ENCODE measurements at places on chromosomes 5 and 9.

- DNase-seq = no peak
Observed at GRCh38 chr5:119626086-119626485, 3.3 kb upstream of the FAM170A start.

DNA sequence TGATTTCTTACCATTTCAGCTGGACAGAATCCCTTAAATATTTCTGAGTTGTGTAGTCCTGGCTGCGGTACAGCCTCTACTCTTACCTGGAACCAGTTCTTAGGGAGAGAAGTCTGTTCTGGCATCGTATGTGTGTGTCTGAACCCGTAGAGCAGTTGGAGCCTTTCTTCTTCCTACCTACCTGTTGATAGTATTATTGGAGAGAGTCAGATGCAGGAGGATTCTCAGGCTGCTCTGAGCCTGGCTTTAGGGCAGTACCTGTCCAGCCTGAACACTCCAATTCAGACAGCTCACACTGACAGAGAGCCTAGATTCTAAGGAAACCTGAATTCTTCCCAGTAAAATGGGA, 190.1 kb downstream of the CD180 start:
- DNase-seq = no peak

DNA sequence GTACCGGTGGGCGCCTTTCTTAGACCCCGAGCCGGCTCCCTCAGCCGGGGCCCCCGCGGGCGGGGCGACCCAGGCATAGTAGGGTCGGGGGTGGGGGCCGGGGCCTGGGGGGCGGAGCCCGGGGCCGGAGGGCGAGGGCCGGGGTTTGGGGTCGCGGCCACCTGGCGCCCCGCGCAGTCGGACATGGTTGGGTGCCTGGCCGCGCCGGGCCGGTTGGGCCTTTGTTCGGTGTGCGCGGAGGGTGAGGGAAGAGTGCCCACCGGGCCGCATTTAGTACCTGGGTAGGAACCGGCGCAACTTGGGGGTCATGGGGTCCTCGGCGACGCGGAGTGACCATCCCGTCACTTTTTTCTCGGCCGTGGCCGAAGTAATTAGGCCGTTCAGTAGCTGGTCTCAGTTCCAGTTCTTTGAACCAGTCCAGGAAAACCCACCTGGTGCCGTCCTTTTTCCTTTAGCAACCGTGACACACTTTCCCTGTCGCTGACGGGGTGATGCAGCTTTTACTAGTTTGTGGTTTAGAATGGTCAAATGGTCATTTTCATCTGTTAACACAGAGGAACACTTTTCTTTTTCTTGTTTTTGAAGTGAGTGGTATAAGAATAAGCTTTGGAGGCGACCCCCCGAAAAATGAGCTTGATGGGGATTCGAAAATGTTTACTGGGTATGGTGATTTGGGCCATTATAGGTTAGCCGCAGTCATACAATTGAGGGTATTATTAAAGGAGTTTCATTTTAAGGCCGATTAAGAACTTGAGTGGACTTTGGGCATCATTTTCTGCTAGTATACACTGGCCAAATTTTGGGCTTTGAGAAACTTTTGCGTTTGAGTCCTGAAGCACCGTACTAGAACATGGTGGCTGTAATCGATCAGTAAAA, 589 bp downstream of the CKS2 start:
- no peak for DNase-seq

DNA sequence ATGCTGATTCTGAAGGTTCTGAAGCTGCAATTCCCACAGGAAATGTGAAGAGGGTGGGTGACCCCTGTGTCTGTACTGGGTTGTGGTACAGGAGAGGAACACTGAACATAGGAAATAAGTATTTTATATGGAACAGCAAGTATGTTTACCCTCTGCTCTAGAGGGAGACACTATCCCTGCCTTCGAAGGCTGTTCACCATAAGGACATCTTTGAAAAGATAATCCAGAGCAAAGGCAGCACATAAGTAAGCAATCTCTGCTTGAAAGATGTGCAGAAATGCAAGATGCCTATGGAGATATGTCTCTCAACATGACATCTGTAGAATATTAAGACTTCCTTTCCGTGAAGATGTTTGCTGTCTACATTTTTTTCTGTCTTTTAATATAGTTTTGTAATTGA, 184.4 kb upstream of the EFNA5 start:
- DNase-seq = no peak

DNA sequence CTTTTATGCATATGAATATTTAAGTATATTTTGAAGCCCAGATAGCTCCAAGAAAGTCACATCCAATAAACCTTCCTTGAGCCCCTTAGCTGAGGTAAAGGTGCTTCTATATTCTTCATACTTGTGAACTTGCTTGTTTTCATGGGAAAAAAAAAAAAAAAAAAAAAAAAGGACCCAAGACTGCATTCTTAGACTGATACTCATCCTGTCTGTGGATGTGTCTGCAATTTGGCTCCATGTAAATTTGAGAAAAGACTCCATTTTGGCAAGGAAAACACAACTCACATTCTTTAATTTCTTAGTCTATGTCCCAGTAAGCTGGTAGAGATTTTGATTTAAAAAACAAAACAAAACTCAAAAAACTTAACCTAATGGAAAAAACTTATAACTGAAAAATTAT, 238.3 kb downstream of the FBXL17 start:
- DNase-seq = no peak

GRCh38 chr9:70933321-70933720, 188.1 kb downstream of the TRPM3 start:
- DNase-seq = no peak

DNA sequence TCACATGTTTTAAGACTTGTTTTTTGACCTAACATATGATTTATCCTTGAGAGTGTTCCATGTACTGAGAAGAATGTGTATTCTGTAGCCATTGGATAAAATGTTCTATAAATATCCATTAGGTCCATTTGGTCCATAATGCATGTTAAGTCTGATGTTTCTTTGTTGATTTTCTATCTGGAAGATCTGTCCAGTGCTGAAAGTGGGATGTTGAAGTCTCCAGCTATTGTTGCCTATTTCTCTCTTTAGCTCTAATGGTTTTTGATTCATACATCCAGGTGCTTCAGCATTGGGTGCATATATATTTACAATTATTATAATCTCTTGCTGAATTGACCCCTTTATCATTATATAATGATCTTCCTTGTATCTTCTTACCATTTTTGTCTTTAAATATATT, 451.1 kb downstream of the BRINP1 start:
- no peak for DNase-seq

DNA sequence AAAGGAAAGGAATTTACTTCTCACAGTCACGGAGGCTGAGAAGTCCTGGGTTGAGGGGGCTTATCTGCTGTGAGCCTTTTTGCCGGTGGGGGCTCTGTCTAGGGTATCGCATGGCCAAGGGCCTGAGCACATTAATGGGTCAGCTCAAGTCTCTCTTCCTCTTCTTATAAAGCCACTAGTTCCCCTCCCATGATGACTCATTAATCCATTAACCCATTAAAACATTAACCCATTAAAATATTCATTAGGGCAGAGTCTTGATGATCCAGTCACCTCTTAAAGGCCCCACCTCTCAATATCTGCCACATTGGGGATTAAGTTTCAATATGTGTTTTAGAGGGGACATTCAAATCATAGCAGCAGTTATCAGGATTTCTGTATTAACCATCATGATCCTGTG, 406.3 kb downstream of the SPOCK1 start:
- DNase-seq = no peak

GRCh38 chr9:974996-975739, 1.3 kb upstream of the DMRT3 start:
- DNase-seq = no peak

DNA sequence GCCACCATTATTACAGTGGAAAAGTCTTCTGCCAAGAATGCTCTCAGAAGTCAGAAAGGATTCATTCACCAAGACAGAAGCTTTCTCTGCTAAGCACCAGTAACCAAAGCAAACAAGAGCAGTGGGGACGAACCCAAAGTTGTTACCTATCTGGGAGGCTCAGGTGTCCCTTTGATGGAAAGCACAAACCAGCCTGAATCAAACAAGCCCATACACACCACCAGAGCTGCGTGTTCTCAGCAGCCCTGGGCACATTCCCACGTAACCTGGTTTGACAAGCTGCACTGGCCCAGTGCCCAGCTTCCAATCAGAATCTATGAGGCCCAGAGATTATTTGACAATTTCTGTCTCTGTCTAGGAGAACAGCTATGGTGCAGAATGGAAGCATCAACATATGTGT, 252.6 kb downstream of the ACTL7B start:
- DNase-seq = no peak

DNA sequence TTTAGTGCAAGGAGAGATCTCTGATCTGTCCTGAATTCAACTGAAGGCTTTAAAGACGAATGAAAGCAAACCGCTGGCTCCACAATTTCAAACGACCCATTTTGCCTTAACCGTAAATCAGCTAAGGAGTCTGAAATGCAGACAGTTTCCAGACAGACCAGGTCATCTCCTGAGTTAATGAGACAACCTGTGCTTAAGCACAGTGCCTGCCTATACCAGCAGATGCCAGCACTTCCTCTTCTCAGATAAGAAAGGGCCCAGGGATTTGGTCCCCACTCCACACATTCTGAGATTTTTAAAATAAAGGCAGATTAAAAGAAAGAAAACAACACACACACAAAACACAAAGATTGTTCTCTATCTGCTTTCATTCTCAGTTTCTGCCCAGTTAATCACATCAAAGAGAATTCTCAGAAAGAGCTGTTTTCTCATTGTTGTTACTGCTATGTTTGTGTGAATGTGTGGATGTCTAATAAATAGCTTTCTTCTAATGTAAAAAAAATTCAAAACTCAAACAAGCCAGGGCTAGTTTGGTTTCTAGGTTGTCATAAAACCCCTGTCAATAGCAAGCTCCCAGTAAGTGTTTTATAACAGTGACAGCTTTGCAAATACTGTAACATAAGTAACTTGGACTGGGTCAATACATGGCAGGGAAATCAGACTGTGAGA, 157.7 kb upstream of the SLC24A2 start:
- DNase-seq = no peak

- DNase-seq = no peak
Observed at GRCh38 chr5:119378075-119378700, 22.4 kb downstream of the TNFAIP8 start.

DNA sequence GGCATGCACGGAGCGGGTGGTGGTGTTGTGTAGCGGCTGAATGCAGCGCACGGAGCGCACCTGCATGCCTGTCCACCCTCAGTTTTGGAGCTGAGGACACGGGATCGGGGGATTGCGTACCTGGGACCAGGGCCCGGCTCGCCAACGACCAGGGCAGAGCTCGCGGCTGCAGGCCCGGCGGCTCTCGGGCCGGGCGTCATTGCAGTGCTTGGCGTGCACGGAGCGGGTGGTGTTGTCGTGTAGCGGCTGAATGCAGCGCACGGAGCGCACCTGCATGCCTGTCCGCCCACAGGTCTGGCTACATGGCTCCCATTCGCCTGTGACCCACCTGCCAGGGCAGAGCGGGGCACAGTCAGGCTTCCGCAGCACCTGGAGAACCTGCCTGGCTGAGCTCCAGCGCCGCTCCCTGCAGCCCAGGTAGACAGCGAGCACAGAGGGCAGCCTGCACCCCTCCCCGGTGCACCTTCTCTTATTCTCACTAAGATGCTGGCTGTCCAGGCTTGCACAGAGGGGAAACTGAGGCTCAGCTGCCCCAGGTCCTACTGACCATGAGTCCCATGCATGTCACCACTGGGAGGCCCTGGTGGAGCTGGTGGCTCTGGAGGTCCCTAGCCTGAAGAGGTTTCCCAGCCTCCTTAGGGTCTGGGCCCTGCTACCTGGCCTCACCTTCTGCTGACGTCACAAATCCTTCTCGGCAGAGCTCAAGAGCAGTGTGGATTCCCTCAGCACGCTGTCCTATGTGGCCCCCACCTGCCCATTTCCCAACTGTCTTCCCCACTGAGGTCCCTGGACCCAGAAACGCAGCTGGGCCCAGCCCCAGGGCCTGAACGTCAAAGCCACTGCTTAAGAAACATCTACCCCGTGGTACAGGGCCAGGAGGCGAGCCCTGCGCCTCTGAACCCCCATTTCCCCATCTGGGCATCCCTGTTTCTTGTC, 64.9 kb downstream of the ZNF354C start:
- DNase-seq = no peak

GRCh38 chr5:151002250-151002649, 18.1 kb upstream of the GPX3 start:
- no peak for DNase-seq

- DNase-seq = no peak
Observed at GRCh38 chr5:160442824-160443431, 21.3 kb downstream of the PTTG1 start.

- DNase-seq = no peak
Observed at GRCh38 chr5:160471761-160472160, 50.1 kb downstream of the PTTG1 start.

DNA sequence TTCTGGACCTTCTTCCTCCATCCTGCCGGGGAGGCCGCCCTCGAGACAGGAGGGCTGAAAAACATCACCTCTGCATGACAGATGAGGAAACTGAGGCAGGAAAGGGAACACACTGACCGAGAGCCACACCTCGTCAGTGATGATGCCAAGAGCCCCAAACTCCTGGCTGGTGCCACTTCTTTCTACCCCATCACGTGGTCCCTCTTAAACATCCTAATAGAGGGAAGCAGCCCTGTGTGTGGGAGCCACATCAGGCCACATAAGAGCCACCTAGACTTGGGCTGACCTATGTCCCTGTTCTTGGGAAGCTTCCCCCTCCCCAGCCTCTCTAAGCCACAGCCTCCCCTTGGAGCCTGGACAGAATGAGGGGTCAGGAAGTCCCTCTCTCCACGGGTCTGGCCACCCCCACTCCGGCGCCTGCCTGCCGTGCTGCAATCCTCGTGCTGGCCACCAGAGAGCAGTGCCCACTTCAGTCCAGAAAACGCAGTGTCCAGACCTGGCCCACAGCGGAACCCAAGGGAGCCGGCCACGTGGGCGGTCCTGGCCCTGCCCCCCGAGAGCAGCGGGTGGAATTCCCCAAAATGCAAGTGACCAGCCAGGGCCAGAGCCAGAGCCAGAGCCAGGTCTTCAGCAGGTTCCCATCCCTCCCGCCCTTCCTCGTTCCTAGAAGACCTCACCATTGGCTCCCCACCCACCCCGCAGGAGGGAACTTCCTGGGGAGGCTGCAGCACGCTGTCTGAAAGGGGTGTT, 54.7 kb upstream of the SARDH start:
- peak; percentile 18 for DNase-seq

DNA sequence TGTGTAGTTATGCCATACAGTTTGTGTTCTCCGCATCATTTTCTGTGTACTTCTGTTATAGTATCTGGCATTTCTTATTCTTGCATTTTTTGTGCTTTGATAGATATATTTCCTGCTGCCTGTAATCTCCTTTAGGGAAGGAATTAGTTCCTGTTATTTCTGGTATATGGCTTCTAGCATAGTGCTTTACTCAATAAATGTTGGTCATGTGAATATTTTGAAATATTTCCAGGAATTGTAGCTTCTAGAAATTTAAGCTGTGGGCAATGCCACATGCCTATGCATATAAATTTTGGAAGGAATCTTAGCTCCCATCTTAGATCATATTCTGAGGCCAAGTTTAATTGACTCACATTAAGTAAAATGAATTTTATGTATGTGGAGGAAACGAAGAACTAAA, 11.5 kb upstream of the PRRC1 start:
- no peak for DNase-seq

GRCh38 chr5:23631302-23632045, 124.1 kb downstream of the PRDM9 start:
- no peak for DNase-seq

Measured in stimulated activated CD8-positive, alpha-beta memory T cell treated with anti-CD3 and anti-CD28 coated beads, Interleukin-2, amount 100 ng/mL, for 1 hour (primary cell).